ENCODE measurements at places on chromosomes 1 and 21. TPM values are rescaled to one million over a fixed set of nuclear protein-coding genes. Genes with fewer than 3 reads are reported as not detected.

Gene LIPI
- not detected for total RNA-seq

Gene KCNK2
- total RNA-seq: not detected

Gene IL19
- total RNA-seq: not detected

Gene DFFB
- total RNA-seq: 3.9 TPM
